ENCODE measurements at places on chromosomes 5 and 9.

- peak; percentile 1 for DNase-seq
Observed at GRCh38 chr9:75382126-75382525, 293.8 kb downstream of the OSTF1 start.

- DNase-seq, result no peak
Observed at GRCh38 chr9:5579881-5580280, 49.0 kb upstream of the RIC1 start.

GRCh38 chr9:132754236-132754635 lies 84.0 kb downstream of the GTF3C4 start:
- no peak for DNase-seq

DNA sequence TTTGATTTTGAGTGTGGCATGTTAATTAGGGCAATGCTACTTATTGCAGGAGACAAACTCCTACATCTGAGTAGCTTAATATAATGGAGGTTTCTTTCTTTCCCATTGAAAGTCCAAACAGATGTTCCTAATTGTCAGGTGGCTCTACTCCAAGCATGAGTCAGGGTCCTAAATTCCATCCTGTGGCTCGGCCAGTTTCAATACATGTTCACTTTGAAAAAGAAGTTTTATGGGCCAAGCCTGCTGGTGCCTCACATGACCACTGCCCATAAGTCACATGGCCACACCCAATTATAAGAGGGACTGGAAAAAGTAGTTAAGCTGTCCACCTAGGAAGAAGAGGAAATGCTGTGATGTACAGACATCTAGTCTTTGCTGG lies 170.4 kb downstream of the ARRDC3 start:
- peak; percentile 93 for DNase-seq

GRCh38 chr5:124739634-124740025 lies 6.8 kb downstream of the ZNF608 start:
- no peak for DNase-seq

- no peak for DNase-seq
Observed at GRCh38 chr5:159799701-159800100, 116.6 kb upstream of the ADRA1B start.

GRCh38 chr5:116340799-116341198 lies 233.8 kb downstream of the SEMA6A start:
- DNase-seq, result no peak

DNA sequence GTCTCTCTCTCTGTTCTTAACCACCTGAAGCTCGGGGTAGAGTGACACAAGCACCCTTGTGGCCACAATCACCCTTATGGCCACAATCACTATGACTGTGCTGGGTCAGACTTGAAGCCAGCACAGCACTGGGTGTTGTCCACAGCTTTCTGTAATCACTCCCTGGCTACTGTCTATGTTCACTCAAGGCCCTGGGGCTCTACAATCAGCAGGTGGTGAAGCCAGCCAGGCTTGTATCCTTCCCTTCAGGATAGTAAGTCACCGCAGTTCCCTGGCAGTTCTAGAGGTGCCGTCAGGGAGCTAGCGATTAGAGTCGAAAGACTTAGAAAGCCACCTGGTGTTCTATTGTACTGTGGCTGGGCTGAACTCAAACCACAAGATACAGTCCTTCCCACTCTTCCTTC lies 44.2 kb downstream of the GDA start:
- no peak for DNase-seq

Data from EL (cell line).